ENCODE measurements at places on chromosomes 5 and 9.

- no peak for DNase-seq
Observed at GRCh38 chr5:58087123-58087522, 372.8 kb downstream of the PLK2 start.

DNA sequence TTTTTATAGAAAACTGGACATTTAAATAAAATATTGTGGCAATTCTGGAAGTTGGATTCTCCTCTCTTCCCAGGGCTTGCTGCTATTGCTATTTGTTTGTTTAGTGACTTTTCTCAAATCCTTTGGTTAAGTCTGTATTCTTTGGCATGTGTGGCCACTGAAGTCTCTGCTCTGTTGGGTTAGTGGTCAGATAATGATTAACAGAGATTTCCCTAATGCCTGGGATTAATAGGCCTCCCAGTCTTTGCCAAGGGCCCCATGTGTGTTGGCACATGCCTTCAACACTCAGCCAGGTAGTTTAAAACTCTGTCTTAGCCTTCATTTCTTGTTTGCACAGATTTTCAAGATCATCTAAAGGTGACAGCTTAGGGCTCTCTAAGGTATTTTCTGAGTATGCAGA, 92.8 kb upstream of the EPB41L4A start:
- no peak for DNase-seq

DNA sequence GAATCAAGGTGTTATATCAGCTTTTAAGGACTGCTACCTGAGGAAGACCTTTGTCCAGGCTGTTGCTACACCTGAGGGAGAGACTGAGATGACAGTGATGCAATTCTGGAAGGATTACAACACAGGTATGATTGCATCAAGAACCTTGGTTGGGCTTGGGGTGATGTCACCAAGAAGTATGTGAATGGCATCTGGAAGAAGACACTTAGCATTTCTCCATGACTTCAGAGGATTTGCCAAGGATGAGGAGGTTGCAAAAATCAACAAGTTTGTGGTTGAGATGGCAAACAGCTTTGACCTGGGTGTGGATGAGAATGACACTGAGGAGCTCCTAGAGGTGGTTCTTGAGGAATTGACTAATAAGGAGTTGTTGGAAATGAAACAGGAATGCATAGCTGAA, 67.9 kb upstream of the PANK3 start:
- DNase-seq: no peak

GRCh38 chr5:8391911-8392310, 523.0 kb downstream of the MTRR start:
- no peak for DNase-seq

DNA sequence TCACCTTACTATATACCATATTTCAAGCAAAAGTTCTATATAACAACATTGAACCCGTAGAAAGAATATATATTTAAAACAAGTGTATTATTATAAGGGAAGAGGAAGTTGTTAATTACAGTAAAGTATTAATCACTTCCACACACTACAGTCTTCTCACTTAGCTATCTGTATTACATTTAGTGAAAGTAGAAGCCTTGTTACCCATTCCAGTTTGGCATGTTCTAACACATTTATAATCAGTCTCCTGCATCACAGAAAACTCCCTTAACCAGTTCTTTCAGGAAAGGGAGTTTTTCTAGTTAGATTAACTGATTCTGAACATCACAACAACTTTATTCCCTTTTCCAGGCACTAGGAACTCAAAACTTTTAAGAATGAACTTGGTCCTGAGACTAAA, 6.9 kb downstream of the RAB14 start:
- DNase-seq: no peak

- DNase-seq: no peak
Observed at GRCh38 chr5:116315531-116315930, 230.7 kb downstream of the COMMD10 start.

GRCh38 chr5:61349935-61350334, 17.9 kb downstream of the ZSWIM6 start:
- DNase-seq: no peak

DNA sequence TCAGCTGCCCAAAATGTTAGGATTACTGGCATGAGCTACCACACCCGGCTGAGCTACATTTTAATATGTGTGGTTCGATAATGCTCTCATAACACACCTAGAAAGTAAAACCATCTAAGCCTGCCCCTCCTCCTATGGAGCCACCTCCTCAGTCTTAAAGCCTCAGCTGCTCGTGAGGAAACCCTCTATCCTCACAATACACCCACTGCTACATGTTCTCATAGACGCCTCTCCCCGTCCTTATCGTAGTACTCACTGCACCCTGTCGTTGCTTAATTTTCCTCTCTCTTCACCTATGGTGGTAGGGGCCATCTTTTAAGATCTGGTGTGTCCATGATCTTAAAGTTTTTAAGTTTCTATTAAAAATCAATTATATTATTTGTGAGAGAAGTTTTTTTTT, 72.9 kb downstream of the RCL1 start:
- DNase-seq: no peak

DNA sequence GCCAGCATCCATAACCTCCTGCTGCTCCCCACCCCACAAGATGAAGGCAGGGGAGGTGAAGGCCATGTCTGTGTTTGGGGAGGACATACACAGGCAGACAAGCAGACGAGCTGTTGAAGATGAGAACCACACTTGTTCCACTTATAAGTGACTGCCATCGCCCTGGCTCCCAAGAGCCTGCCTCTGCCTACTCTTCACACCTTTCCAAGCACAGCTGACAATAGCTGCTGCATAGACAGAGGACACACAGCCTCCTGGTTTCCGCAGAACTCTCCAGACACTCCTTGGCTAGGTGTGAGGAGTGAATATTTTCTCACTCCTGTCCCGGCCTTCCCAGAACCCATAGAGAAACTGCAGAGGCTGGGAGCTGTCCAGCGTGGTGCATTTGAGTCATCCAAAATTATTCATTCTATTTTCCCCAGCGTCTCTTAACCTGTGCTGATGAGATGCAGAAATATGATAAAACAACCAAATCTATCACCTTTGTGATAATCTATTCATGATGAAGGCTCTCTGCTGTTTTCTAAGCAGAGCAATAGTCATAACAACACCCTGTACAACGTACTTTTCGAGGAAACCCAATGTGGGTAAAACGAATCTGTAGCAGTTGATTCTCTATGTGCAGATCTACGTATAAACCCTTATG, 24.7 kb downstream of the KLF9 start:
- DNase-seq: no peak

GRCh38 chr5:7363067-7363677, 32.8 kb upstream of the ADCY2 start:
- DNase-seq: no peak
